ENCODE measurements at places on chromosomes 3 and 15. TPM values are rescaled to one million over a fixed set of nuclear protein-coding genes. Genes with fewer than 3 reads are reported as not detected.

DNA sequence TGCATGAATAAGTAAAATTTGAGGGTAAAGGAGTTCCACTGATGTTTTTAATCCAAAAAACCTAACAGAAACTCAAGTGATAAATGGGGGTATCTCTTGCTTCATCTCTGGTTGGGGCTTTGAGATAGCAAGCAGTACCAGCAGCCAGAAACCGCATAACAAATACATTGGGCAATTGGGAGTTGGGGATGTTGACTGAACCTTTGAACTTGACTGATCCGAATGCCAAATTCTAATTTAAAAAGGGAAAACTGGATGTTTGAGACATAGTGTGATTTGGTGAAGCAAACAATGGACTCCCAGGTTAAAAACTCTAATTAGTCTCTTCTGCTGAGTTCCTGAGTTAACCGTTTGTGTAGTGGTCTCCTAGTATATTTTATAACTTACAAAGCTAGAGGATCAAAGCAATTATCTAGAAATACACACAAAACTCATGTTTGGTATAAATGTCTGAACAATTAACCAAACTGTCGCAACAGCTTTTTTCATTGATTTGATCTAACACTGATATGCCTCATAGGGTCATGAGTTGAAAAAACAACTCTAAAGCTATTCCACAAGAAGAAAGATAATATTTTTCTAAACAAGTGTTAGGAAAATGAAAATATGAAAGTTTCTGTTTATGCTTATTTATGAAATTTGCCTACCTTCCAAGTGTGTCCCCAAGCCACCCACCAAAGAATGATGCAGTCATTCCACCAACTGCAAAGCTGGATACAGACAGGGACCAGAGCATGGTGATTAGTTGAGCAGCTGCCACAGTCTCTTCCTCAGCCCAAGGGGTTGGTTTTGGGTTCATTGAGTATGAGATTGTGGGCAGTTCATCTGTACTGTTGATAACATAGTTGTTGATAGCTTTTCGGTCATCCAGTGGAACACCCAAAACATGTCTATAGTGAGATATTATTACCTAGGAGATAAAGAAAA is 12.4 kb downstream of the SLC2A2 start:
- DNase-seq, result no peak

DNA sequence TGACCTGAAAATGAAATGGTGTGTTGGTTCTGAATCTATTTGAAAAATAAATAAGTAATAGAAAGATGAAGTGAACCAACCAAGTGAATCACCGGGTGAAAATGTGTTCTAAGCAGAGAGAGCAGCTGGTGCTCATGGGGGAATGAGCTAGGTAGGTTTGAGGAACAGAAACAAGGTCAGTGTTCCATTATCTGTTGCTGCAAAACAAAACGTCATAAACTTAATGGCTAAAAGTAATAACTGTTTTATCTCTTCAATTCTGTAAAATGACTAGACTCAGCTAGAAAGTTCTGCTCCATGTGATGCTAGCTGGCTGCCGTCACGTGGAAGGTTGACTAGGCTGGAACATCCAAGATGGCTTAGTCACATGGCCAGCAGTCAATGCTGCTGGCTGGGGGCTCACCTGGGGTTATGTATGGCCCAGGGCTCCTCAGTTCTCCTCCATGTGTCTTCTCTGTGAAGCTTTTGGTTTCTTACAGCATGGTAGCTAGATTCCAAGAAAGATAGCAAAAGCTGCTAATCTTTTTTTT is 13.3 kb upstream of the SH3BP5 start:
- peak; percentile 46 for DNase-seq

GRCh38 chr15:73596174-73596573 is 37.0 kb downstream of the NPTN start:
- peak; percentile 43 for DNase-seq

DNA sequence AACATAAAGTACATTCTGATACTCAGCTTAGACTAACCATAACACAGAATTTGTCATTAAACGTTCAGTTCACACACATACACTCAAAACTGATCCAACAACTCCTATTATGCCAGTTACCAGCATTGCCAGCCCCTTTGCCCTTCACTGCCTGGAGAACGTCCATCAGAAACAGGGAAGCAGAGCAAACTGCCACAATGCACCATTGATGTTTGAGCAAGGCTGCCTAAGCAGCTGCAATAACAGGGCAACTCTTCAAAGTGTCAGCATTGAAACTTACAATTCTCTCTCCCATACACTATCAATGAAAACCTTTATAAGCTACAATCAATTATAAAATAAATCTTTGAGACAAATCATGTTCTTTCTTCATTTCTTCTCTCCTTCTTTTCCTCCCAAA is 85.1 kb downstream of the ZBTB20 start:
- DNase-seq, result no peak

- no peak for DNase-seq
Observed at GRCh38 chr3:464255-464654, 267.7 kb downstream of the CHL1 start.

- no peak for DNase-seq
Observed at GRCh38 chr15:57554063-57554811, 37.5 kb upstream of the MYZAP start.

- no peak for DNase-seq
Observed at GRCh38 chr3:135449046-135449445, 516.5 kb upstream of the PPP2R3A start.

DNA sequence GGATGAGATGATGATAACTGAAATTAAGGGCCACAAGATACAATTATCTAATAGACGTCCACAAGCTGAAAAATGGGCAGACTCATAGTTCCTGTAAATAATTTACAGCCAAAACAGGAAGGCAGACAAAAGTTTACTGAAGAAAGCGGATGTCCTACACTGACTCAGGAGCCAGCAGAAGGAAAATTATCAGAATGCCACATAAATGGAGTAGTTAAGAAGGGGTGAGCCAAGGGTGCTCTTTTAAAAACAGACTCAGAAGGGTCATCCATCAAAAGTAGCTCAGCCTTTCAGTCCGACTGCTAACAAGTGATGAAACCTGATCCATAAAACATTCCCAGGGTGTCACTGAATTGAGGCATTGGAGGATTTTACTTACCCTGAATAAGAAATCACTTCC is 39.8 kb downstream of the TUSC7 start:
- no peak for DNase-seq

DNA sequence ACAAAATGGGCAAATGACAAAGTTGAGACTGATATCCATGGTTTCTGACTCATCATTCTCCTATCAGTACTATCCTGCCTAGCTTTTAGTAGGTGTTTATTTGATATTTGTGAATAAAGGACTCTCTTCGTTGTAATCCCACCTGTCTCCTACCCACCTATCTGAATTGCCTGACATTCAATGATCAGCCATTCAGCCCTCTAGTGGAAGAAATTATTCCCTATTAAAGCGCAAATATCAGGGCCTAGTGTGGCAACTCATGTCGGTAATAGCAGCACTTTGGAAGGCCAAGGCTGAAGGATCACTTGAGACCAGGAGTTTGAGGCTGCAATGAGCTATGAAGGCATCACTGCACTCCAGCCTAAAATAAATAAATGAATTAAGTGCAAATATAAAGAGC is 195.7 kb upstream of the SETMAR start:
- no peak for DNase-seq

DNA sequence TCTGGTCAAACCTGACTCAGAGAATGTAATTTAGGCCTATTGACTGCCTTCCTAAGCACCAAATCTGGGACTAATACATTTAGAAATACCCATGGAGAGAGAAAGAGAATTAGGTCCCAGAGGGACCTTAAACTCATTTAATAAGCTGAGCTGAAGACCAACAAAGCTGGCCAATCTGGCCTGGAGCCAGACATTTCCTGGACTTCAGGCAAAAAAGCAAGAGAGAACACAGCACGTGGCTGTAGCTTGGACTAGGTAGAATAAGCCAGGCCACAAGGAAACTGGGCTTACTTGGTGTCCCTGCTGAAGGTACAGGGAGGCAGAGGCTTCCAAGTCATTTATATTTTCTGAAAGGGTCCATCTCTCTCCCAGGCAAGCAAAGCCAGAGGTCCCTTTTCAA is 88.1 kb downstream of the RTP4 start:
- peak; percentile 2 for DNase-seq

GRCh38 chr3:4656626-4657328 is 163.6 kb downstream of the ITPR1 start:
- no peak for DNase-seq

DNA sequence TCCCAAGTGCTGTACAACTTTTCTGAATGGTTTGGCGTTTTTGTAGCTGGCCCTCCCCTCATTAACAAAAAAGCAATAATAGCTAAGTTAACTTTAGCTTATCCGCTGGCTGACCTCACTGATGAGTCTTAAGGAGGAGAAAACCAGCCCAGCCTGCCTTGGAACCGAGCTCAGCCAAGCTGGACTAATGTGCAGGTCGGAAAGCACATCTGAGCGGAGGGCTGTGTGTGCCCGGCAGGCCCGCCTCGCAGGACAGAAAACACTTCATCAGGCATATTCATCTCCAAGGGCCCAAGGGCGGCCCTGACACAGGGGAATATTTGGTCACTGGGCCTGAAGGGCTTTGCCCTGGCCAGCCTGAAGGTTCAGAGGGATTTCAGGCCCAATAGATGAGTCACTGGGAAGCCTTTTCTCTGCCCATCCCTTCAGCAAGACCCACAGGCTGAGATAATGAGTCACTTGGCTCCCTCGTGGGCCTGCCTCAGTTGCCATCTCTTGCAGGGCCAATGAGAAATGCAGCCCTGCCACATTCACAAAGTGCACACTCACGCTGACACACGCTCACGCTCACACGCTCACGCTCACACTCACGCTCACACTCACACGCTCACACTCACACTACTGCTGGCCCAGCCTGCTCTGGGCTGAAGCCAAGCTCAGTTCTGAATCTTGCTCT is 75.1 kb downstream of the SLC12A8 start:
- DNase-seq, result peak; percentile 76

DNA sequence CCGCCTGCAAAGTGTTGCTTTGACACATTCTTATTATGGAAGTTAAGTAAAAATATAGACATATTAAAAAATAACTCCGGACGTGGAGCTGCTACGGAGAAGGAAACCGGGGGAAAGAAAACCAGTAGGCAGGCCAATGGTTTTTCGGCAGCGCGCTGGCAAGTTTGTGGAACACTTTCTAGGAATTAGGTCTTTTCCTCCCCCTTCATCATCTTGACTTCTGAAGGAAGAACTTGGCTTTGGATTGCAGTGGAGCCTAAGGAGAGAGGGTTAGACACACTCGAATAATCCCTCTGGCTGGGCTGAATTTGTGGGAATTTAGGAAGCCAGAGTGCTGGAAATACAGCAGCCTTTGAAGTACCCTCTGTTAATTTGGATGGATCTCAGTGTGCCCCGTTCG is 317 bp downstream of the ROBO2 start:
- no peak for DNase-seq

DNA sequence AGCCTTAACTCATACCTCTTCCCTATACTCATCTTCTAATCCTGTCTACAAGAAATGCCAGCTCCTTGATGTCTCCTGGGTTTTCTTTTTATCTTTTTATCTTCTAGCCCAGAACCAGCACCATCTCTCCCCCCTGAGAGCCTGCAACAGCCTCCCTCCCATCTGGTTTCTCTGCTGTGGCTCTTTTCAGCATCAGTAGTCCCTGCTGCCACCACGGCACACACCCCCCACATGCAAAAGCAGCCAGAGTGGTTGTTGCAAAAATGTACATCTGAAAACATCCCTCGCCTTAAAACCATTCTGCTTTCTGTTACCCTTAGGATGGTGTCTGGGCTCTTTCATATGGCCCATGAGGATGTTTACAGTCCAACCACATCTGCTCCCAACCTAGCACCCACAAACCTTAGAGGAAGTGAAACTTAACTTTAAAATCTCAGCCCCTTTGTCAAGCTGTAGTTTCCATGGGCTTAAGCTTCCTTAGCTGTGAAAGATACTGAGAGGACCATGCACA is 775 bp downstream of the TTC21A start:
- DNase-seq, result no peak

GRCh38 chr3:59446775-59447465 is 397.1 kb upstream of the CFAP20DC start:
- no peak for DNase-seq

DNA sequence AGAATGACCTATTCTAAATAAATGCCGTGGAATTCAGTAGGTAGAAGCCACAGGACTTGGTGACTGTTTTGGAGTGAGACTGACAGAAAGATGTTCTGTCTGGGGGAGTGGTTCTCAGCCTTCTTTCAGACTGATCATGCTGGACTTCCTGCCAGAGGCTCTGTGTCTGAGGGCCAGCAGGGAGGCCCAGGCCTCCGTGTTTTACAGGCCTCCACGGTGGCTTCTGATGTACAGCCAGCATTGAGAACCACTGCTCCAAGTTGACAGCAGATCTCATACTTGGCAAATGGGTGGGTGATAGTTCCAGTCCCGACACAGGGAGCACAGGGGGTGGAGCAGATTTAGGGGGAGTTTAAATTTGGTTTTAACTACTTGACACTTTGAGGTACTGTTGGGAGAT is 6.7 kb upstream of the PIGZ start:
- no peak for DNase-seq

DNA sequence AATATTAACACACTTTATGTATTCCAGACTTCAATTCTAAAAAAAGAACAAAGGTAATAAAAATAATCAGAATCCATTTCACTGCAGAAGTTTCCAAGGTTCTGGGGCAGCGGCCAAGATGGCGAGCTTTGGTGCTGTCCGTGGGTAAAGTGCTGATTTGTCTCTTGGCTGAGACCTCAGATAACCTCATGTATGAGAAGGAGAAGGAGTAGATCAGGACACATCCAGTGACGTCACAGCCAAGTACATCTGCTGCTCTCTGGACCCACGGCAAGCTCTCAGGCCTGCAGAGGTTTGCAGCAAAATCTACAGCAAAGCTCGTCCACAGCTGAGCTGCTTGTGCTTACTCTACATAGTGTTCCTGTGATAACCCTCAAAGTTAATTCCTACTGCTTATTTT is 165.7 kb downstream of the MAGI1 start:
- DNase-seq, result no peak

Gene GABRB3
- total RNA-seq, result not detected

Gene RAB6B
- 0.38 TPM for total RNA-seq

Gene LRRIQ4
- total RNA-seq, result not detected

Gene CASR
- total RNA-seq, result not detected

Gene MAP6D1
- 5.5 TPM for total RNA-seq

Gene PATL2
- not detected for total RNA-seq

Gene PLSCR2
- total RNA-seq, result not detected

Gene LARP6
- total RNA-seq, result 119 TPM

Data from GM23248 (cell line).